ENCODE measurements at places on chromosomes 4 and X.

DNA sequence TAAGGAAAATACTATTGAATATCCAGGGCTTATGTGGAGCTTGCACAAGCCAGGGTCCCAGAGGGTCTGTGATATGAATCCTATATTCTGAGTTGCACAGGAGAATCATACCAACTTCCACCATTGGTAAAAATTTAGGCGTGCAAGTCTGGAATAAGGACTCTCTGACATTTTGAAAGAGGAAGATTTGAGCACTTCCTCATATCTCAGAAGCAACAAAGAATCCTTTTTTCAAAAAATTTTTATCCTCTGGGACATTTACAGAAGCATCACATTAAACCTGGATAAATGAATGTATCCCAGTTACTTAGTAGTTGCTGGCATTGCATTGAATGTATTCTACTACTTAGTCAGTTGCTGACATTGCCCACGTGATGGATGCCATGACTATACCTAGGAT, 24.2 kb upstream of the CAMK2D start:
- no peak for DNase-seq

- no peak for DNase-seq
These were observed 199.2 kb downstream of the KCNIP4 start for GRCh38 chr4:21749412-21749811.

- no peak for DNase-seq
These were observed 180.7 kb downstream of the AR start for GRCh38 chrX:67724359-67725110.

DNA sequence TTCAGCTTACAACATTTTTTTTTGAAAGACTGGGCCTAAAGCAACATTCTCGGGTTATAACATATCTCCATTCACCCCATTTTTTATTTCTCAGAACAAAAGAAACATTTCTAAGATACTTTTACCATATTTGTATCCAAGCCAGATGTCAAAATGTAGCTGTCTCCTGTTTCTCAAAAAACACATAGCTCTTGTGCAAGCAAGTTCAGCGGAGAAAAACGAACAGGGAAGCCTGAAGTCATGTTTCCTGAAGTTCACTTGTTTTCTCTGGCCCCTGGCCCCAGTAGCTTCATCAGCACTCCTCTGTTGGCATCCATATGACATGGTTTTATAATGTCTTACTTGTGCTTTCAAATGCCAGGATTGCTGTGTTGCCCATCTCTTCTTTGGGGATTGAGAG, 218.2 kb downstream of the BANK1 start:
- peak; percentile 12 for DNase-seq

DNA sequence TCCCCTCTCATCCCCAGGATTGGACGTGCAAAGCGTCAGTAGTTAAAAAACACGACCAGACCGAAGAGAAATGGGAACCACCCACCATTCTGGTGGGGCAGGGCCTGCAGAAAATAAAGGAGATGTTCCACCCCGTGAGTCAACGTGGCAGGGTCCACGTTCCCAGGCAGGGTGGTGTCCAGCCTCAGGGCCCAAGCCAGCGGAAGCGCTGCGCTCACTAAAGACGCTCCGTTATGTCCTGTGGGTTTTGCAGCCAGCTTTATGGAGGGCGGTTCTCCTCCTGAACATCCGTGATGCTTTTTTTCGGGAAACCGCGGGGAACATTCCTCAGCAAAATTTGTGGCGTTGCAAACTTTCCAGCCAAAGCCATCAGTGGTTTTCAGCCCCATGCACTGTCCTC, 93.4 kb upstream of the SHOX start:
- DNase-seq = no peak

Measured in skeletal muscle cell (primary cell).